Uterus (tissue), 4 donors: ENCODE measurements at places on chromosomes 2 and 18.

- no peak for DNase-seq
These were observed 134.3 kb downstream of the THADA start for GRCh38 chr2:43461453-43462073.

DNA sequence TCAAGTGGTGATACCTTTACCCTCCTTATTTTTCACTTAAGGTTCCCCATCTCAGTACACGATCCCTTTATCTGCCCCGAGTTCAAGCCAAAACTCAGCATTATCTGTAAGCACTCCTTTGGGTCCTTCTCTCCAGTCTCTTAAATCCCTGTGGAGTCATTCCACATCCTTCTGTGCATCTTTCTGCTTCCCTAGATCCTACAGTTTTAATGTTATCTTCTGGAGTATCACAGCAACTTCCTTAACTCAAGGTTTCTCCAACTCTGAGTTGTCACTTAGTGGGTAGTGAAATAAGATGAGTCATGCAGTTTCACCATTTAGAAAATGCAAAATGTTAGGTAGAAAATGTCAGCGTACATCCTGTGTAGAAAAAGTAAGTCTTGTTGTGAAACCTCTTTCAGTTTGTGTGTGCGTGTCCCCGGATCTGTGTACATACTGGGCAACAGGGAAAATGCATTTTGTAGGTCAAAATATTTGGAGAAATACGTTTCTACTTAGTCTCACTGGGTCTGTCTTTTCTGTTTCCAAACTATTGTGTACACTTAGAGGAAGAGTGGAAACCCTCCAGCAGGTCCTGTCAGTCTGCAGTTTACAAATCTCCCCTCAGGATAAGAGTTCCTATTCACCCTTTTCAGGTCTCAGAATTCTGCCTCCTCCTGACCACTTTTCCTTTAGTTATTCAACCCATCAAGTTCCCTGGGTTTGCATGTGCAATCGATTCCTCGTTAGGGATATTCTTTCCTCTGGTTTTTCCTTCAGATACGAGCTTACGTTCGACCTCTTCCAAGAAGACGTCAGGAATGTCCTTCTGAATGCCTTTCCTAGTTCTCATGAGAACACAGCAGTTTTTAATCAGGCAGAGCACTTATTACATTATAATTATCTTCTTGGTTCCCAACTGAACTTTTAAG, 154.8 kb downstream of the TGIF1 start:
- DNase-seq, result no peak

- DNase-seq, result no peak
These were observed 26.1 kb downstream of the ITSN2 start for GRCh38 chr2:24334245-24334633.

GRCh38 chr2:38933653-38934052, 44.0 kb downstream of the ARHGEF33 start:
- DNase-seq, result no peak

- DNase-seq, result no peak
These were observed 421.3 kb upstream of the MMADHC start for GRCh38 chr2:150008901-150009300.

DNA sequence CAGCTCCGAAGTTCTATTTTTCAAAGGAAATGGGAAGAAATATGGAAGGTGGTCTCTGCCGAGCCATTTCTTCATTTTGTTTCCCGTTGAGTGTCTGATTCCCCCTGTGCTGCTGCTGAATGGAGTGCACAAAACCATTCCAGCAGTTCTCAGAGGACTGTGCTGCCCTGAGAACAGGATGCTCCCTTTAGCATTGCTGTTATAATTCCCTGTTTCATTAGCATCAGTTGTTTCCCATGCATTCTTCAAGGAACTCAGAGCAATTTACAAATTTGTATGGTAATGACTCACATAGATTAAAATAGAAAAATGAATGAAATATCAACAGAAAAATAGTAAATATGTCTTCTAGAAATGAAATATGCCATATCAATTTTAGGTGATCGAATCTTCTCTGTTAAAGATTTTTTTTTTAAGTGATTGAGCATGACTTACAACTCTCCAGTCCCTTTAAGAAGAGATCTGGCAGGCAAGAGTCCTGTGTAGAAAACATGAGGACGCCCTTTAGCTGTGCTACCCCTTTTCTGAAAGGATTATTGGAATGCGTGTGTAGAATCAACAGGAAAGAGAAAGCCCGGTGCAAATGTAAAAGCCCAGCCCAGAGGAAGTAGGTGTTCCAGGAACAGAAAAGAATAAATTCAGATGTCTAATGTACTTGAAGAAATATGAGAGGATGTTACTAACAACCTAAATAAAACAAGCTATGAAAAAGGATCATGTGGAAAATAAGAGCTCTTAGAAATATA, 118.5 kb downstream of the ATP9B start:
- DNase-seq, result no peak
